ENCODE measurements at places on chromosomes 16 and 17. TPM values are rescaled to one million over a fixed set of nuclear protein-coding genes. Genes with fewer than 3 reads are reported as not detected.

CHCT1 gene
- total RNA-seq = not detected

PHKG2 gene
- 25.7 TPM for total RNA-seq

SPATA32 gene
- not detected for total RNA-seq

PDIA2 gene
- not detected for total RNA-seq

RSPRY1 gene
- 36.6 TPM for total RNA-seq

ALOX15 gene
- total RNA-seq = not detected

ASPA gene
- not detected for total RNA-seq

NPTX1 gene
- total RNA-seq = 1.4 TPM

ITGAL gene
- total RNA-seq = not detected

GRCh38 chr16:54152362-54153239 lies 134.0 kb downstream of the IRX3 start:
- DNase-seq = no peak

- peak; percentile 62 for DNase-seq
These were observed 84.3 kb downstream of the CYTH1 start for GRCh38 chr17:78697554-78698343.

- no peak for DNase-seq
These were observed 56.7 kb upstream of the NOG start for GRCh38 chr17:56536766-56537165.

DNA sequence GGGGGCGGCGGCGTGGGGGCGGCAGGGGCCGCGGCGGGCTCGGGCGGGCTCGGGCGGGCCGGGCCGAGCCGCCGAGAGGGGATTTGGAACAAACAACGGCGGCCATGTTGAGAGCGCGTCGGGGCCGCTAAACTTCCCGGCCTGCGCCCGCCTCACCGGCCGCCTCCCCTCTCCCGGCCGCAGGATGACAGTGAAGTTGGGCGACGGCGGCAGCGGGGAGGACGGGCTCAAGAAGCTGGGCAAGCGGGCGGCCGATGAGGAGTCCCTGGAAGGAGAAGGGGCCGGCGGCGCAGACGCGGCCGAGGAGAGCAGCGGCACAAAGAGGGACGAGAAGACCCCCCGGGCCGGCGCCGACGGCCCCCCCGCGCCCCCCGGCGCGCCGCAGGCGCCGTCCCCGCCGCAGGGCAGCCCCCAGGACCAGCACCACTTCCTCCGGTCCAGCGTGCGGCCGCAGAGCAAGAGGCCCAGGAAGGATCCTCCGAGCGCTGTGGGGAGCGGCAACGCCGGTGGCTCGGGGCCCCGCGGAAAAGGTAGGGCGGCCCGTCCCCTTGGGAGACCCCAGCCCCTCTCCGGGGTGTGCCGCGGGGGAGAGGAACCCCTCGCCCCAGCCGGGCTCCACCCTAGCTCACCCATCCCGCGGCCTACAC lies 2.4 kb downstream of the CRAMP1 start:
- DNase-seq = no peak

- DNase-seq = no peak
These were observed 52.0 kb upstream of the DLX4 start for GRCh38 chr17:49916854-49917515.

DNA sequence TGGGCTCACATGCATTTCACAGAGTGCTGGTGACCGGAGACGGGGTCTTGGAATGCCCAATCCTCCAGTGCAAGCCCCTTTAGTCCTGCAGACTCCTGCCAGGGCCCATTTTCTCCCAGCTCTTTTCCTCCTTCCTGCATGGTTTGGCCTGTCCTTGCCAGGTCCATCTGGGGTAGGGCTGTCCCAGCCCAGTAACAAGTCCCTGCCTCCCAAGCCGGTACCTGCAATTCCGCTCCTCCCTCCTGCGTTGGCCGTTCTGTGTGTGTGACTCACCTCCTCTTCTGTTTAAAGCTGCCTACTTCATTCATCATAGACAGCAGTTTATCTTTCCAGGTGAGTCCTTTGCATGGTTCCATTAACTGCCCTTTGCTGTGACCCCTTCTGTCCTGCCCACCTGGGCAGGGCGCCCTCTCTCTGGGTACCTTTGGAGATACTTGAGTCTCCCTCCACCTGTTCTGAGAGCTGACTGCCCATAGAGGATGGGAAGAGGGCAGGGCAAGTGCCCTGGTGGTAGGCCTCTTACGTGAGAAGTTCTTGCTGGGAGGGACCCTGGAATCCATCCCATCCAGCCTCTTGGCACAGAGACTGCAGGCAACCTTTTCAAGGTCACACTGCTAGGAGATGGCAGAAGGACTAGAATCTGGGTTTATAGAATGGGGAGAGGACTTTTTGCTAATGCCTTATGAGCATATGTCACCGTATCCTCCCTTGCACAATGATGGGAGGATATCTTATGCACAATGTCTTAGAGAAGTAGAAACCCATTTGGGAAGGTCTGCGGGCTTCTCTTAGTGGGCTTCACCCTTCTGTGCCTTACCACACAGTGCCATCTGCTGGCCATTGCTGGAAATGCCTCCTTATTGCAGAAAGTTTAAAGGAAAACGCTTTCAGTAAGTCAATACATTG lies 29.7 kb upstream of the LGALS9 start:
- peak; percentile 59 for DNase-seq

GRCh38 chr16:73408311-73408710 lies 360.4 kb upstream of the ZFHX3 start:
- no peak for DNase-seq

- no peak for DNase-seq
These were observed 94.3 kb downstream of the TBC1D16 start for GRCh38 chr17:79941088-79942010.

DNA sequence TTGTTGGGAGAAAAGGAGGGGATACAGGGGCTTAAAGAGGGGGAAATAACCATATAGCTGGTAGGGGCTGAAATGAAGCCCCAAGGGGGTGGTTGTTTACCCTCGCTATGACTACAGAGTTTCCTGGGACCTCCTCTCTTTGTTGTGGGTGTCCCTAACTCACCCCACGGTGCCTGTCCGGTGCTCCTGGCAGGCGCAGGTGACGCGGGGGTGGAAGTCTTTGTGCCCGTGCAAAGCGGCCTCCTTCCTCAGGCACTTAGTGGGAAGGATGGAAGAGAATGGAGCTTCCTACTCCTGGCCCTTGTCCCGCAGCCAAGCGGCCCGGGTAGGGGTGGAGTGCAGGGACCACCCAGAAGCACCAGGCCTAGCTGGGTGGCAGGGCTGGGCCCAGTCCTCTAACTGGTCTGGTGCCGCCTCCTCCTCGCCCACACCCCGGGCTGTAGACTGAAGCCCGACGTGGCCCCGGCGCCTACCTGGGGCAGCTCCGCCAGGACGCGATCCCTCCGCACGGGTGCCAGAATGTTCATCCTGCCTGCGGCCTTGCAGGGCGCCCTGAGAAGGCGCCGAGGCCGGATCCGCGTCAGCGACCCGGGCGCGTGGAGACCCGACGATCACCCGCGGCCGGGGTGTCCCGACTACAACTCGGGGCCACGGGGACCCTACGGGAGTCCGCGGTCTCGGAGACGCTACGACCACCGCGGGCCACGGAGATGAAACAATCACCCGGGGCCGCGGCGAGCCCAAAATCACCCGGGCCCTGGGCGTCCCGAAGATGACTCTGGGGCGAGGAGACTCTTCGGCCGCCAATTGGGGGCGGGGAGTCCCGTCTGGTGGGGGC lies 709 bp downstream of the RAB34 start:
- DNase-seq = no peak

DNA sequence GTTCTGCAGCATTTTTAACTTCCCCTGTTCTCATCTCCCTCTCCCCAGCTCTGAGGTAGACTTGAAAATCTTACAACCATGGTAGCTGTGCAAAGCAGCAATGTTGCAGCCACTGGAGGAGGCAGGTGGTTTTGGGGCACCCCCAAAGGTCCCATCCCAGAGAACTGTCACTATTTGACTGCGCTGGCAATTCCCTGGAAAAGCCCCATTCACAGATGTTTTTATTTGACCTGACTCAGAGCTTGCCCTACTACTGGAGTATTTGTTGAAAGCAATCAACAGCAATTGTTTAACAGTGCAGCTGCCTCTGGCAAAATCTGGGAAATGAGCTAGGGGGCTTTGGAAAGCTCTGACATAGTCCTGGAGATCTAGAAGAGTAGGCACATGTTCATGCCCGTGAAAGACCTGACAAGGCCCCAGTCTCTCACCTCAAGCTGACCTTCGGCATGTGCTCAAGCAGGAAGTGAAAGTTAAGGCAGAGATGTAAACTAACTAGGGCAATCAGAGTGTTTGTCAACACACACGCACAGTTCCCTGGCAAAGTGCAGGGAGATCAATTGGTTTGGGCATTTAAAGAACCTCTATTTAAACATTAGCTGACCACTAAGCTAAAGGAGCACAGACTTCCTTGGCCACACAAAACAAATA lies 19.7 kb upstream of the PIK3R5 start:
- DNase-seq = no peak

- no peak for DNase-seq
These were observed 3.3 kb downstream of the CTCF start for GRCh38 chr16:67565470-67566100.

- no peak for DNase-seq
These were observed 30.6 kb downstream of the LYRM1 start for GRCh38 chr16:20931066-20931600.

- no peak for DNase-seq
These were observed 22.7 kb downstream of the HS3ST3B1 start for GRCh38 chr17:14323522-14323981.

DNA sequence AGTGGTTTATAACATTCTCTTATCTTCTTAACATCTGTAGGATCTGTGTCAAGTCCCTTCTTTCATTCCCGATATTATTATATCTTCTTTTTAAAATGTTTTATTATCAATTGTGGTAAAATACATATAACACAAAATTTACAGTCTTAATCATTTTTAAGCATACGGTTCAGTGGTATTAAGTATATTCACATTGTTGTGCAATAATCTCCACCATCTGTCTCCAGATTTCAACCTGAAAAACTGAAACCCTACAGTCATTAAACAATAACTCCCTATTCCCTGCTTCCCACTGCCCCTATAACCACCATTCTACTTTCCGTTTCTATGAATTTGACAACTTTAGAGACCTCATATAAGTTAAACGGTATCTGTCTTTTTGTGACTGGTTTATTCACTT lies 45.5 kb downstream of the CEP112 start:
- DNase-seq = no peak

DNA sequence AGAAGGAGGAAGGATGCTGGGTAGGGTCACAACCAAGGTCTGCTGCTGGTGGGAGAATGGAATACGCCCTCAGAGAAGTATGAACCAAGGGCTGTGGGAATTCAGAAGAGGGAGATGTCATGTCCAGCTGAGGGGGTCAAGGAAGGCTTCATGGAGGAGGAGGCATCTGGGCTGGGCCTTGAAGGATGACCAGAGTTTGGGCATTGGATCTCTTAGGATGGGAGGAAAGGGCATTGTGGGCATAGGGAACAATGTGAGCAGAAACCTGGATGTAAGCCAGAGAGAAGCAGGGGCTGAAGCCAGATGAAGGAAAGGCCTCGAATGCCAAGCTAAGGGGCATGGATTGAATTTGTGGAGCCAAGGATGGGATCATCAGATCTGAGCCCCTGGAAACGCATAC lies 49.2 kb upstream of the MAP3K14 start:
- no peak for DNase-seq

DNA sequence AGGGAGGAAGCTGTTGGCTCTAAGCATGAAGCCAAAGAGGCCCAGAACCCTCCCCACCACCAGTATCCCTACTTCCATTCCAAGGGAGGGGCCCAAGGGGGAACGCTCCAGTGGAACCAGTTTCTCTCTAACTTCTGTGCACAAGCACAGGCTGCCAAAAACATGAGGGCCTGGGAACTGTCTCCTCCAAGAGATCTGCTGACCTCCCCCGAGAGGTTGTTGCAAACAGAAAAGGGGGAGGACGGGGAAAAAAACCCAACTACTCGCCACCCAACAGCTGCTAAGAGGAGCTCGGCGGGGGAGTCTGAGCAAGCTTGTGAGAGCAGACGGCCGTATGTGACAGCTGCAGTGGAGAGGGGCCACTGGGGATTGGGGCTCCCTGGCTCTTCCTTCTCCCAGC lies 15.7 kb upstream of the SLC35B1 start:
- DNase-seq = no peak

DNA sequence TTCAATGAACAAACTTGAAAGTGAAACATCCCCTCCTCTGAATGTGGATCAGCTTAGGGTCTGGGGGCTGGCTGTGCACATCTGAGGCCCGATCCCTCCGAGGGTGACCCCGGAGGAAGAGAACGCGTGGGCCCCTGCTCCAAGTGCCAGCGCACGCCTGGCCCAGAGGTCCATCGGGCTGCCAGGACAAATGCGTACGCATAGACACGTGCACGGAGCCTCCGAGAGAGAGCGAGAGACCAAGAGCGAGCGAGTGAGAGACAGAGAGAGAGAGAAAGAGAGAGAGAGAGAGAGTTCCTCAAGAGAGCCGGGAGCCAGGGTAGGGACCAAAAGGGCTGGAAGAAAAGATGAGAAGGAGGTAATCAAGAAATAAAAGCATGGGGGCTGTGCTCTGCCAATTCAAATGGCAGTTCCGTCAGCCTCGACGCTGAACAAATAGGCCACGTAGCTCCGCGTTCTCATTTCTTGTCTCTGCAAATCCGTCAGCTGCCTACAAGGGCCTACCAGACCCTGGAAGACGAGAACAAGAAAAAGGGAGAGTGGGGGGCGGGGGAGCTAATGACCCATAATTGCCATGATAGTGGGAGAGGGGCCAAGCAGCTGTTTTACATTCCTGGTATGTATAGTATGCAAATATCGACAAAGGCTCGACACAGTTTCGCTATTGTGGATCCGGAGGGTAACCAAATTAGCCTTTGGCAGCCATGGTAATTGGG lies 435.3 kb upstream of the ZFHX3 start:
- DNase-seq = no peak

DNA sequence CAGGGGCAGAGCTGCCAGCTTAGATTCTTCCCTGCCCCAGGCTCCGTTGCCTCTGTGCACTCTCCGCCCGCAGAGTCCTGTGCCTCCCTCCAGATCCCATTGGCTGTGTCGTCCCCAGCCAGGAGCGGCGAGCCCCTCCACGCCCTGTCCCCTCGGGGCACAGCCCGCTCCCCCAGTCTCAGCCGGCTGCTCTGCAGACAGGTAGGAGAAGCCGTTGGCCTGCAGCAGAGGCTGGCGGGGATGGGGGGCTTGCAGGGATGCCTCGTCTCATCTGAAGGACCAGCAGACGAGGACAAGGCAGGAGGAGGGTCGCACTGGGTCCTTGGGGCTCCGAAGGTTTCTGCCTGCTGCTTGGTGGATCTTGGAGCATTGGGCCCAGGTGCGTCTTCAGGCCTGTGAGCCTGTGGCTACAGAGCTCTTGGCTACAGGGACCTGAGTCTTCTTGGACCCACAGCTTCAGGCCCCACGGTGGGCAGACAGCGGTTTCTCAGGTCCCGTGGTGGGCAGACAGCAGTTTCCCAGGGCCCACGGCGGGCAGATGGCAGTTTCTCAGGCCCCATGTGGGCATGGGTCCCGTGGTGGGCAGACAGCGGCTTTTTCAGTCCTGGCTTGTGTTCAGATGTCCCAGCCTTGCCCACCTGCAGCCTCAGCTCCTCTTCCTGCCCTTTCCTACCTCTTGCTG lies 6.0 kb downstream of the TPSG1 start:
- no peak for DNase-seq
